ENCODE measurements at places on chromosomes 5 and 9.

GRCh38 chr5:99814321-99815063 lies 720.7 kb upstream of the FAM174A start:
- DNase-seq = no peak

- DNase-seq = no peak
These were observed 1.5 kb downstream of the PCSK1 start for GRCh38 chr5:96431376-96432187.

DNA sequence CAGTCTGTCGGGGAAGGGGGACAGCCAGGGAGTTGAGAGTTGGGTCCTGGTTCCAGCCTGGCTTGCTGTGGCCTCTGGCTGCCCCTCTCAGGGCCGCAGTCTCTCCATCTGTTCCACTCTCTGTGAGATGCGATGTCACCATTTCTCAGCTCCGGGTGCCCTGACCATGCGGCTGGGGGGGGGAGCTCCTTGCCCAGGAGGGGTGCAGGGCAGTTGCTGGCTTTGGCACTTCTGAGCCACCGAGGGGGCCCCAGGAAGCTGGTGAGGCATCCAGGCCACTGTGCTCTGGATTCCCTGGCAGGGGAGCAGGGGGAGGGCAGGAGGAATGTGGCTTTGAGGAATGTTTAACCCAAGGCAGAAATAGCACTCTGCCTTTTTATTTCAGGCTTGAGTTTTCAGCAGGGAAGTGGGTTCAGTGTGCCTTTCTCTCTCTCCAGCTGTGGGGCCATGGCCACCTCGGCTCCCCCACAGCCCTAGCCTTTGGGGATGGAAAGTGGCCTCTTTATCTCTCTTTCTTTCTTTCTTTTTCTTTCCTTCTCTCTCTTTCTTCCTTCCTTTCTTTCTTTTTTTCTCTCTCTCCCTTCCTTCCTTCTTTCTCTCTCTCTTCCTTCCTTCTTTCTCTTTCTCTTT lies 11.0 kb downstream of the NCS1 start:
- DNase-seq = no peak

- no peak for DNase-seq
These were observed 25.9 kb downstream of the FNBP1 start for GRCh38 chr9:130017076-130017475.

DNA sequence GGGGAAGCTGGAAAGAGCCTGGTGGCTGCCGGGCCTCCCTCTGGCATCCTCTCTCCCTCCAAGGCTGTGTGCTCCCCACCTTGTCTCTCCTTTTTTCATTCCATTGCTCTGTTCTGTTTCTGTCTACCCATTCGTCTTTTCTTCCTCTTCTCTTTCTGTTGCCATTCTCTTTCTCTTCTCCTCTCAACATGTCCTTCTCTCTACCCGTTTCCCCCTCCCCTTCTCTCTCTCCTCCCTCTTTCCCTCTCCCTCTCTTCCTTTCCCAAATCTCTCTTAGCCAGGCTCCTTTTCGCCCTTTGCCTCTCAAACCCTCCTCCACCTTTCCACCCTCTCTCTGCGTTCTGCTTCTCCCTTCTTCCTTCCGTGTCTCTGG lies 19.4 kb upstream of the KCNIP1 start:
- no peak for DNase-seq

GRCh38 chr5:77832938-77833337 lies 56.8 kb upstream of the TBCA start:
- no peak for DNase-seq

GRCh38 chr5:171648279-171649074 lies 137.1 kb upstream of the SMIM23 start:
- no peak for DNase-seq

DNA sequence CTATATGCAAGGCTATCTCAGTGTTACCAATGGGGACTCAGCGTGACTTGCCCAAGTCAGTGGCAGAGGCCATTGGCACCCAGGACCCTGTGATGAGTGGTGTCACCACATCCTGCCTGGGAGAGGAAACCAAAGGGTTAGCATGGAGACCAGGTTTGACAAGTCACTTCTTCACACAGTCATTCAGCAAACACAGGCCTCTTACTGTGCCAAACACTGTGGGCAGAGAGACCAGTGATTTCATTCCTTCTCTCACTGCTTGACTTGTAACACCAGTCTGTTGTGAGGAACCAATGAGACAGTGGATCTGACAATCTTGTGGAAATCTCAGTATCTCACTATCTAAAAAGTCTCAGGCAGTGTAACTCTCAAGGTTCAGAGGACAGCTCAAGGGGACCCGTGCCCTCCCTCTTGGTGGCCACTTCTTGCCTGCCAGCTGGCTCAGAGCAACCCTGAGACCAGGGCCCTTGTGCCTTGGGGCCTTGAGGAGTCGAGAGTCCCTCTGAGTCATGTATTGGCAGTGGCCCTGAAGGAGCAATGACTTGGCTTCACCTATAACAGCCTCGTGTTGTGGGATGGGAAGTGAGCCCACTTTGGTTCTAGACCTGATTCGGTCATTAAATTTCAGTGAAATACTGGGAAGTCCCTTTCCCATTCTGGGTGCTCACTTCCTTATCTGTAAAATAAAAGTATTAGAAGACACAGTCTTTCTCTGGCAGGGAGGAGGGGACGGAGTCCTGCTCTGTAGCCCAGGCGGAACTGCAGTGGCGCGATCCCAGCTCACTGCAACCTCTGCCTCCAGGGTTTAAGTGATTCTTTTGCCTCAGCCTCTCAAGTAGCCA lies 1.6 kb downstream of the FABP6 start:
- DNase-seq = no peak

DNA sequence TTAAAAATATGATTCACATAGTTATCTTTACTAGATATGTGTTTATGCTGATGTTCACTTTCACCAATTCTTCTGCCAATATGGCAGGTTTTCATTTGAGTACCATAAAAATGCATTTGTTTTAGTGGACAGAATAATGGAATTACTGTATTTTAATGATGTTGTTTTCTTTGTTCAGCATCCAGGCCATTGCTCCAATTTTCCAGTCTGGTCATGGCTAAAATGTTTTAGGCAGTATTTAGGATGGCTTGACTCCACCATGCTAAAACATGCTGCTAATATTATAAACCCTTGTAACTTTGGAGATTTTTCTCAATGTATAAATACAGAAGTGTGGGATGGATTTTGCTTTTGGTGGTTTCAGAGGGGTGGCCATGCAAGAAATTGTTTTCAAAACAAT lies 273.0 kb upstream of the RPS23 start:
- DNase-seq = no peak

DNA sequence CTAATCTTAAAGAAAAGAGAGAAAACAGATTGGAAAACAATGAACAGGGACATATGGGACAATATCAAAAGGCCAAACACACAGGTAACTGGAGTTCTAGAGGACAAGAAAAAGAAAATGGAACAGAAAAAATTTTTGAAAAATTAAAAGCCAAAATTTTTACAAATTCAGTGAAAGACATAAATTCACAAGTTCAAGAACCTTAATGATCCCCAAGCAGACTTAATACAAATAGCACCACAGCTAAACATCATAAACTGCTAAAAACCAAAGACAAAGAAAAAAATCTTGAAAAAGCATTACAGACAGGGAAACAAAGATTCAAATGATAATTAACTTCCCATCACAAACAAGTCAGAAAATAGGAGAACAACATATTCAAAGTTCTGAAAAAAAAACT lies 338.5 kb upstream of the SLC30A5 start:
- no peak for DNase-seq

GRCh38 chr5:35651002-35651756 lies 33.5 kb downstream of the SPEF2 start:
- DNase-seq = peak; percentile 41

- DNase-seq = no peak
These were observed 26.7 kb downstream of the PWWP2A start for GRCh38 chr5:160092514-160092913.

DNA sequence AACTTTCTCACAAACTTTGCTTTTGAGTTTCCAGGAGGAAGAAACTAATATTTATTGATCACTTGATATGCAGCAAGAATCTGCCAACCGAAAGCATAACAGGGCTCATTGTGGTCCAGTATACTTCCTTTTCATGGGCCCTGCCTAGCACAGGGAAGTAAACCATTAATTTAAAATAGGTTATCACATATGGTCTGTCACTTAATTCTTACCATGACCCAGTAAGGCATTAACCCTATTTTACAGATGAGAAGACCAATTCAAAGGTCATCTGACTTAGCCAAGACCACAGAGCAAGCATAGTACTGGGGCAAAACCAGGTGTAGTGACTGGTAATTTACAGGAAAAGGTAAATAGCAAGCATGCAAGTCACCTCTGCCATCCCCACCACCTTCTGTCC lies 336.9 kb upstream of the DMAC1 start:
- no peak for DNase-seq

- DNase-seq = no peak
These were observed 73.0 kb downstream of the SLC1A3 start for GRCh38 chr5:36679221-36679989.

GRCh38 chr5:99334936-99335335 lies 406.1 kb upstream of the CHD1 start:
- DNase-seq = no peak

- no peak for DNase-seq
These were observed 24.8 kb downstream of the DPYSL3 start for GRCh38 chr5:147485046-147485445.

GRCh38 chr5:135594416-135594960 lies 15.7 kb upstream of the CXCL14 start:
- DNase-seq = no peak

DNA sequence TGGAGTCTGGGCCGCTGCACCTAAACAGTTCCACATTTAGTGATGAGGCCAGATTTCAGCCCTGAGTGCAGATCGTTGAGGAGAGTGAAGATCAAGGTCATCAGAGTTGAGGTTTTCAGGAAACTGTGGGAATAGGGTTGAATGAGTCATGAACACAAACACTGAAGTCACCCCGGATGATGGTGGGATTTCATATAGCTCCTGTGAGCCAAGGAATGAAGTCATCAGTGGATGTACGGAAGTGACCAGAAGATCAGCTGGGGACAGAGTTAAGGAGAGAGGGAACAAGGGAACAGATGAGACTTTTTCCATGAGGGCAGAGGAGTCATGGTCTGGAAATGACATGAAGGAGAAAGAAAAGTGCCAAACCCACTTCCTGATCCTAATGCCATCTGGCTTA lies 36.5 kb downstream of the PALM2AKAP2 start:
- DNase-seq = no peak

DNA sequence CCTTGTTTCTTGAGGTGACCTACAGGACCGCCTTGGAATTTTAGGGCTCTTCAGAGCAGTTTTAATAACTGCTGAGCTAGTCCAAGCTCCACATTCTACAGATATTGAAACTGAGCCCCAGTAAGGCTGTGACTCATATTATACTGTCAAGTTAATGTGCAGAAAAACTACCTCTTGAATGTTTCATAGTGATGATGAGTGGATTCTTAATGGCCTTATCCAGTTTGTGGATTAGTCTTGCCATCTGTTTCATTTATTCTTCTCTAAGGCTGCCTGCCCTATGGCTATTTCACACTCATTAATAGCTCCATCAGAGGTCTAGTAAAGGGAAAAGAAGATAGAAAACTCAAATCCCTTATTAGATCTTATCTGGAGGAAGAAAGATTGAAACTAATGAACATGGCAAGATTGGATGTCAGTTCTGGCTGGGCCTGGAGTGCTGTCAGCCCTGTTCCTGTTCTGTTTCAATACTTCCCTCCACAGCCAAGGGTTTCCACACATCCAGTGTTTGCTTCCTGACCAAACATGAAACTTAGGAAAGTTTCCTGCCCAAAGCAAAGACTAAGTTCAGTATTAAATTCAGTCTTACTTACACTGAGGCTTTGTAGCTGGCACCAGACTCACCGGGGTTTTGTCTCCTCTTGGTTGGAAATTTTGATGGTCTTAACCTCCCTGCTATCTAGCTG lies 215.6 kb upstream of the DMAC1 start:
- no peak for DNase-seq

- peak; percentile 10 for DNase-seq
These were observed 923 bp upstream of the ZBTB5 start for GRCh38 chr9:37466037-37466709.

DNA sequence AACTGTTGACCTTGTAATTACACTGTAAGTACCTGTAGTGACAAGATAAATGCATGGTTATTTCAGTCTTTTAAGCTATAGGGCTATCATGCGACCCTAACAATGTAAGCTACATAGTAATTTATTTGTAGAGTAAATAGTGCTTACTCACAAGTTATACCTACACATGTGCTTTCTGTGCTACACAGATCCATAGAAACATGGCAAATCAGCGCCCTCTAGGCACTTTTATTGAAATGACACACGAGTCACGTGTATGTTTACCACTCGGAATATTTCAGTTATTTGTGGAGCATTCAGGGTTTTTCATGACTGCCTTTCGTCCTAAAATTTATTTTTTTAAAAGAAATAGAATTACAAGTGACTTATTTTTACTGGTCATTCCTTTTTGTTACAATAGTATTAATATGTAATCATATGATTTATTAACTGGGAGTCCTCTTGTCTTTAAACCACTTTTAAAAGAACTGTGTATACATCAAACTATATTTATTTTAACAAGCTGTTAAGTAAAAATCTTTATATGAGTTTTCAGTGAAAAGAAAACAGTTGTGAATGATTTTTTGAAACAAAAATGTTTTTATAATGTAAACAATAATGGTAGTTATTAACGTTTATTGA lies 1242.3 kb upstream of the WWC1 start:
- DNase-seq = no peak

GRCh38 chr9:111413996-111414395 lies 70.2 kb downstream of the ECPAS start:
- no peak for DNase-seq

DNA sequence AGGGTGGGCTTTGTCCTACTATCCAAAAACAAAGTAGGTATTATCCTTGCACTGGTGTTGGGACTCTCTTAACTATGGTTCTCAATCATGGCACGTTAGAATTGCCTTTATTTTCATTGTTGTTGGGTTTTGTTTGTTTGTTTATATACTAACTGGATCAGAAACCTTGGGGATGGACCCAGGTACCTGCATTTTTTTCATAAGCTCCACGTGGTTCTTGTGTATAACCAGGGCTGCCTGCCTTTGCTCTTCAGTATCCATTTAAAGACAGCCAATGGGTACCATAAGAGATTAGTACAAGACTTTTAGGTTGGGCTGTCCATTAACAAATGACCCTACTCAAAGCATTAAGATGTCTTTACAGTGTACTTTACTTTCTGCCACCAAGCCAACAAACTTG lies 2.5 kb upstream of the SSBP2 start:
- no peak for DNase-seq

DNA sequence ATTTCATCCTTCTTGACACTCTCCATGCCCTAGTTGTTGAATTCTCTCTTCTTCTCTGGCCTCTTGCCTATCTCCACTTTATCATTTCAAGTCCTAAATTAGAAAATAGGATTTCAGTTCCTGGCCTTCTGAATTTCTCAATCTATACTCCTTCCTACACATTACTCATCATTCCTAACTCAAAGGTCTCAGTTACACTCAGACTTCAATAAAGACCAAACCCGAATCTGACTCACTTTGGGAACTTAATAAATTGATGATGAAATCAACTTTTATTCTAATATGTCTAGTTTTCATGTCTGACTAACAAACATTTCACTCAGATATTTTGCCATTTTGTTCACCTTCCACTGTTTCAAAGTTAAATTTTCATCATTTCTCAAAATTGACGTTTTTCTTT lies 113.6 kb upstream of the TSLP start:
- DNase-seq = no peak

GRCh38 chr9:132079391-132080091 lies at the start of gene MED27:
Gene MED27 (minus strand): TSS chr9:132079867. CDS start chr9:132079844, 23 bp downstream.
- peak; percentile 85 for DNase-seq
